ENCODE measurements at places on chromosomes 2 and 18. TPM values are rescaled to one million over a fixed set of nuclear protein-coding genes. Genes with fewer than 3 reads are reported as not detected.

CGREF1 gene
- total RNA-seq, result 0.68 TPM

COL3A1 gene
- total RNA-seq, result 402 TPM

IKZF2 gene
- total RNA-seq, result 11.4 TPM

DNA sequence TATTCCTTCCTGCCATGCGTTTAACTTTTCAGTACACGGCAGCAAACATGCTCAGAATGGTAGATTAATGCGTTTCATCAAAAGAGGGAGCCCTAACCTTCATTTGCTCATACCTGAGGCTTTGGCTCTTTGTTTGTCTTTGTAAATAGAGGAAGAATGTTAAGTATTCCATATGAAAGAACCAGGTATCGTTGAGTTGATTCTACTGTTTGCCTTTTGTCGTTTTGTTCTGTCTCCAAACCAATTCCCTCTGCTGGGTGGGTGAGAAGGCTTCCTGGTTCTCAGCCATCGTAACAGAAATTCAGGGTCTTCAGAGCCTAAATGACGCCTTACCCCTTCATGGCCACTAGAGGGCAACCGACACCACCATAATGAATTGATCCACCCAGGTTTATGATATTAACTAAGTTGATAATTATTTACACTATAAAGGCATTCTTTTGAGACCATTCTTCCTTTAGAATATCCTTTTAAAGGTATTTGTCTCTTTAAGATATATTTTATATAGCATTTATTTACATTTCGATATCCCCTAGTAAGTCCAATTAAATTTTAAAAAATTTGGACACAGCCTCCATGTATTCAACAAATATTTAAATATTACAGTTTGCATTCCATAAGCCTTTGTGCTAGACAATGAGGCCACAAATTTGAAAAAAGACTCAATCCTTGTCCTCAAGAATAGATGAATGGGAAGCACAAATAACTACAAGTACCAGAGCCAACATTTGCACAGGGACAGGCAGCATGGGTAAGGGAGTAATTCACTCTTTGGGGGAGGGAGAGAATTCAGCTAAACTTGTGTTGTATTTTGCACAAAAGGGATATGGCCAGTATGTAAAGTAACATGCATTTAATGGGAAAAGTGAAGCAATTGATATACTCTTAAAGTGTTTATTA, 48.1 kb downstream of the TIMM21 start:
- no peak for DNase-seq

DNA sequence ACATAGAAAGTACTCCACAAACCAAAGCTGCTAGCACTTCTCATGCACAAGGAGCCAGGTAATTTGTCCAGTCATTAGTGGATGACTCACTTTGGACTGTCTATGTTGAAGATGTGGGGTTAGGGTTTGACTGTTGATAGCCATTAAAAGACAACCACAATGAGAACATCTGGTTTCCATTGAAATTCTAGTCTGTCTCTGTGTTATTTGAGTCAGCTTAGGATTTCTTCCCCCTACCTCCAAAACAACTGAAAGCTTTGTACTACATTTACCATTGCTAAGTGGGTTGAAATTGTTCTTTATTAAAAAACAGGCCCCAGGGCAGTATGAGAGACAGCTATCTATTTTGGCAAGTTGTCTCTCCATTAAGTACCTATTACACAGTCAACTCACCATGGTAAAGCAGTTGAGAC, 50.2 kb upstream of the ANKRD44 start:
- DNase-seq, result no peak

DNA sequence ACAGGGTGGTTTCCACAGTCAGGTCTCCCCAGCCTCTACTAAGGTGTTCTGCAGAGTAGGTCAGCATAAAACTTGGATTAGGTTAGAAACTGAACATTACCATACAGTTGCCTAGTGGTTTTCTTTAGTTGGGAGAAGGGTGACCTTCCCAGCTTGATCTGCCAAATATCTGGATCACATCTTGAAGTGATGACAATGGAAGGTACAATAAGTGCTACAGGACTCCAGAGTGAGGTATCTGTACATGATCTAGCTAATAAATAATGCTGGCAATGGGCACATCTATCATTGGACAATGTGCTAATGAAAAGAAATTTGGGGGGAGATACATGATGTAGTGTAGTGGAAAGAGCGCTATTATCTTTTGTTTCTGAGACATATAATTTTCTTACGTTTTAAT, 54.6 kb upstream of the ACVR1 start:
- DNase-seq, result no peak

GRCh38 chr2:173109253-173110188, 33.9 kb downstream of the MAP3K20 start:
- DNase-seq, result no peak

DNA sequence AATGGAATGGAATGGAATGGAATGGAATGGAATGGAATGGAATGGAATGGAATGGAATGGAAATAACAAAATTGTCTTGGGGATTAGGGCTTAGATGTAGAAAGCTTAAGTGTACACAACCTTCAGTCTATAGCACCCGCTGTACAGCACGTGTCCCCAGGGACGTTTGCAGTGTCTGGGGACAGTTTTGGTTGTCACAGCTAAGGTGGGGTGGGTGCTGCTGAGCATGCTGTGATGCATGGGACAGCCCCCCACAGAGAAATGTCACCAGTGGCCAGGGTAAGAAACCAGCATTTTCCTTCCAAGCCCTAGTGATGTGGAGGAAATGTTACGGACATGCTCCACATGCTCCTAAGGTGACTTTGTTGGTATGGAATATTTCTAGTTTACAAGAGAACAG, 70.8 kb downstream of the SH3RF3 start:
- DNase-seq, result no peak

GRCh38 chr2:197516393-197516761, 511 bp downstream of the MOB4 start:
- DNase-seq, result peak; percentile 72

- no peak for DNase-seq
Observed at GRCh38 chr2:151097895-151098294, 163.8 kb downstream of the RBM43 start.

DNA sequence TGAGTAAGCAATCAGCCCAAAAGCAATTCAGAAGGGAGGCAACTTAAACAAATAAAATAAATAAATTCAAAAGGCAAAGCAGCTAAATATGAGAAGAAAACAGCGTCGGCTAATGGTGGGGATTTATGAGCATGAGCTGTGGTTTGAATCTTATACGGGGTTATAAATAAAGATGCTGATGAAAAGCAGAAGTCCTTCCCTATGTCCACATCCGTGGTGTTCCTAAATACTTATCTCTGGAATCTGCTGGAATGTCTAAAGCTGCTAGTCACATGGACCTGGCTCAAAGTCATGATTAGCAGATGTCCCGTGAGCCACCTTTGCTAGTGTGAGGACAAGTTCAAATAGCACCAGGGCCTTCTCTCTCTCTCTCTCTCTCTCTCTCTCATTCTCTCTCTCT, 33.8 kb downstream of the SMIM21 start:
- no peak for DNase-seq

DNA sequence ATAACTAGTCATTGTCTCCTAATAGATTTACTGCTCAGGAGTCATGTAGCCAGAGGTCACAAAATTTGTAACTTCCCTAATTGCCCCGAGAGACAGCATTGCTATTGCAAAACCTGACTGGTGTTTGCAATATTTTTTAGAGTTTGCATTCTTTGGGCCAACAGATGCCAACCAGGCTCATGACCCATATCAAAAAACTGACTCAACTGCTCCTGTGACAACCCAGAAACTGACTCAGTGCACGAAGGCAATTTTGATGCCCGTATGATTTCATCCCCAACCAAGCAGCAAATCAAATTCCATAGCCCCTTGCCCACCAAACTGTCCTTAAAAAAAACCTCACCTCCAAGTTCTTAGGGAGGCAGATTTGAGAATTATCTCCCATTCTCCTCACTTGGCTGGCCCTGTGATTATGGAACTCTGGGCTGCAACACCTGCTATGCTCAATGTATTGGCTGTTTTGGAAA, 951.3 kb downstream of the TSN start:
- DNase-seq, result no peak

GRCh38 chr2:84854850-84855249, 26.0 kb downstream of the TRABD2A start:
- DNase-seq, result no peak

Measured in sigmoid colon (tissue), 7 donors.